ENCODE measurements at places on chromosomes 16 and 17. TPM values are rescaled to one million over a fixed set of nuclear protein-coding genes. Genes with fewer than 3 reads are reported as not detected.

The METTL9 gene
- 101 TPM for total RNA-seq

The NPB gene
- 0.49 TPM for total RNA-seq

The KREMEN2 gene
- 2.3 TPM for total RNA-seq

The SLC38A8 gene
- not detected for total RNA-seq

All from A549 treated with RU486 at 1 μM for 4 hours (cell line).